Frontal cortex (tissue), 4 donors: ENCODE measurements at places on chromosomes 7 and 10. TPM values are rescaled to one million over a fixed set of nuclear protein-coding genes. Genes with fewer than 3 reads are reported as not detected.

DNA sequence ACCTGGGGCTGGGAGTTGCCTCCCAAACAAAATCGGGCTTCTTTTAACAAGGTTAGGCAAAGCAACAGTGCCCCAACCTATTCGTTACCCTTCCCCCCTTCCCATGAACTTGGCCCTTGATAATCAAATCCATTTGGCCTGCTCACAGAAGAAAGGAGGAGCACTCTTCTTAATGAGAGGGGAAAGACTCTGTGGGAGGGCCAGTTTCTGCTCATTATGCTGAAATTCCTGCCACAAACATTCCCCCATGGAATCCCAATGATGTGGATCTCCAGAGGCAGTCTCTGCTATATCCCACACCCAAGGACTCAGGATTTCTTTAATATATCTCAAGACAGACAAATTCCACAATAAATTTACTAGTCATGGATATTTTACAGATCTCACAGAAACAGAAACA, 43.0 kb downstream of the LSM5 start:
- no peak for DNase-seq

DNA sequence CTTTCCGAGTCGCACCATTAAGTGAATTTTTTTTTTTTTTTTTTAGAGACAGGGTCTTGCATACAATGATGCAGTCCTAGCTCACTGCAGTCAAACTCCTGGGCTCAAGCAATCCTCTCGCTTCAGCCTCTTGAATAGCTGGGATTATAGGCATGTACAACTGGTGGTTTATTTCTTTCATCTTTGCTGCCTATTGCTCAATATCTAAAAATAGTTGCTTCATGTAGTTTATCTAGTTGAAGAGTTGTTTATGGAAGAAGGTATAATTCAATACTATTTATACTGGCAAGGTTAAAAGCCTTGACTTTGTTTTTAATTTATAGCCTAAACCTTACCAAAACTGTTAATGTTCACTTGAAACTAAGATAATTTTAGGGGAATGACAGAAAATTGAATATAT, 66.9 kb downstream of the SEMA3D start:
- DNase-seq = no peak

GRCh38 chr10:96440361-96441292, 73.1 kb downstream of the TLL2 start:
- no peak for DNase-seq

- no peak for DNase-seq
These were observed 122.7 kb upstream of the STEAP4 start for GRCh38 chr7:88429382-88429781.

Gene TDRD1
- 0.41 TPM for total RNA-seq

Gene CRHR2
- total RNA-seq = 0.41 TPM

Gene SCIN
- 1.6 TPM for total RNA-seq
